ENCODE measurements at places on chromosomes 5 and 9.

GRCh38 chr5:1019001-1019905 lies 10.7 kb downstream of the NKD2 start:
- DNase-seq, result peak; percentile 60

DNA sequence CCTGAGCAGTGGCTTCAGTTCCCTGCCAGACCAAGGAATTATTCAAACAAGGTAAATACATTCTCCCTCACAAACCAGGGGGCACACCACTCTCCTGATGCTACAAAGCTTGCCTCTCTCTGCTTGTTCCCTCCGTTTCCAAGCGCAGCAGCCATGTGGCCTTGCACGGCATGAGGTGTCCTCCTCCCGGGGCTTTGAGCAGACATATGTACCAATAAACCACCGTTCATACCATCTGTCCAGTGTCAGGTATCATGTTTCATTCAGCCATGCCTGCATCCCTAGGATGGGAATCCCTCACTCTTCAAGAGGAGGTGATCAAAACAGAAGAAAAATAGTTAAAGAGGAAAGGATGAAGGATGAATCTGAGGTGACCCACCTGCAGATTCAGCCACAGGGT lies 282.7 kb downstream of the ENC1 start:
- DNase-seq, result no peak

DNA sequence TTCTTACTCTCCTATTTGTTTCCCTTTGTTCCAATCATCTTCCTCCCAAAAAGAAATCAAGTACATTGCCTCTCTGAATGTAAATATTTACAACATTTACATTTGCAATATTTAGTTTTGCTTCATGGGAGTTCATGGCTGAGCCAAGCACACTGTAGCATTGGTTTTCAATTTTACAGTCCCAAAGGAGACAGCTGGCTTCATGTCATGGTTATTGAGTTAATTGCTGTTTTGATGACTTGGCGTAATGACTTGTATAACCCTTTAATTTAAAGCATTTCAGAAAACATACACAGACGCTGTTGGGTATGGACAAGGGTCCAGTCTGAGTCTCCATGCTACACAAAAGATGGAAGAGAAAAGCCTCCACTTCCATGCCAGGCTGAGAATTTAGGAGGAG lies 25.6 kb upstream of the VLDLR start:
- no peak for DNase-seq

- DNase-seq, result no peak
Measured at GRCh38 chr5:144028058-144028457, 142.4 kb downstream of the YIPF5 start.

GRCh38 chr5:17154211-17154996 lies 63.0 kb upstream of the BASP1 start:
- DNase-seq, result no peak

DNA sequence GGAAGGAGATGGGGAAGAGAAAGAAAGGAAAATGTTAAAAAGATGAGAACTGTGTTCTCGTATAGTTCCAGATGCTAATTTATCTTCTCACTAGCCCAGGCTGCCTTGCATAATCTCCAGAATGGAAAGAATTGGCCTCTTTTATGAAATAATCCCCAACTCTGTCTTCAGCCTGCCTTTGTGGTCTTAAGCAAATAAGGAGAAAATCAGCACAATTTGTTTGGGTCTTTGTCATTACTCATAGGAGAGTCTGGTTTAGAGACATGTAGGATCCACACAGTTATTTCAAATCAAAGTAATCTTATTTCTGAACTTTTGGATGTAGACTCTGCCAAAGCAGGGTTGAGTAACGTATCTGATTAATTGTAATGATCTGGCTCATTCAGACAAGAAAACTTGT lies 50.7 kb upstream of the CAMK4 start:
- DNase-seq, result no peak

- DNase-seq, result no peak
Measured at GRCh38 chr5:77630114-77630680, 8.3 kb downstream of the OTP start.

DNA sequence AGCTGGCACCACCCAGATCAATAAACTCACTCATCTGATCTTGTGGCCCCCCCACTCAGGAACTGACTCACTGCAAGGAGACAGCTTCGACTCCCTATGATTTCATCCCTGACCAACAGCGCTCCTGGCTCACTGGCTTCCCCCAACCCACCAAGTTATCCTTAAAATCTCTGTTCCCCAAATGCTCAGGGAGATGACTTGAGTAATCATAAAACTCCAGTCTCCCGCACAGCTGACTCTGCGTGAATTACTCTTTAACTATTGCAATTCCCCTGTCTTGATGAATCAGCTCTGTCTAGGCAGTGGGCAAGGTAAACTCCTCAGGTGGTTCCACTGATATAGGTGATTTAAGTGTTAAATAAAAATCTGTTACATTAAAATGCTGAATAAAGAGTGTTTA lies 1.9 kb upstream of the TRIM32 start:
- no peak for DNase-seq

GRCh38 chr9:78386348-78386747 lies 89.4 kb downstream of the PSAT1 start:
- no peak for DNase-seq

DNA sequence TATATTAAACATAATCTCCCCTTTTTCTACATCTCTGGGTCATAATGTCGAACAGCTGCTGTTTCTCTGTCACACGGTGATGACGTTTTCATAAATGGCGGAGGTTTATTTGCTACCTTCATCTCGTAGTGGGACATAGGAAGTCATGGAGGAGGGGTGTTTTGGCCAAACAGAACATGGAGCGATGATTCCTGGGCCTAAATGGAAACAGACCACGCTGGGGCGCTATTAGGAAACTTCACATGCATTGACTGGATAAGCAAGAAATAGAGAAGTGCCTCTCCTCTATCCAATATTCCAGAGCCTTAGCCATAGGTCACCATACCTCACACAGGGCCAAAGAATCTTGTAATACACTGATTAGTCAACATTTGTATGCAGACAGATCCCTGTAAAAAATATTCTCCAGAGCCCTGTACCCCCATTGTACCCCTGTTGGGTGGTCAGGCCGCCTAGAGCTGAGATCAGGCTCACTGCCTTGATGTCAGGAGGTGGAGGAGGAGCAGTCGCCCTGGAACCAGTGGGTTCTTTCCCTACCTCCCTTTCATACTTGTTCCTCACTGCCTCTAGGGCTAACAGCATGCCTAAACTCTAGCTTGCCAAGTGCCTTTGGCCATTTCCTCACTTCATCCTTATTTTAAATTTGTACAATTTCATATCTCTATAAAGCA lies 77.8 kb upstream of the SPIN1 start:
- DNase-seq, result no peak

DNA sequence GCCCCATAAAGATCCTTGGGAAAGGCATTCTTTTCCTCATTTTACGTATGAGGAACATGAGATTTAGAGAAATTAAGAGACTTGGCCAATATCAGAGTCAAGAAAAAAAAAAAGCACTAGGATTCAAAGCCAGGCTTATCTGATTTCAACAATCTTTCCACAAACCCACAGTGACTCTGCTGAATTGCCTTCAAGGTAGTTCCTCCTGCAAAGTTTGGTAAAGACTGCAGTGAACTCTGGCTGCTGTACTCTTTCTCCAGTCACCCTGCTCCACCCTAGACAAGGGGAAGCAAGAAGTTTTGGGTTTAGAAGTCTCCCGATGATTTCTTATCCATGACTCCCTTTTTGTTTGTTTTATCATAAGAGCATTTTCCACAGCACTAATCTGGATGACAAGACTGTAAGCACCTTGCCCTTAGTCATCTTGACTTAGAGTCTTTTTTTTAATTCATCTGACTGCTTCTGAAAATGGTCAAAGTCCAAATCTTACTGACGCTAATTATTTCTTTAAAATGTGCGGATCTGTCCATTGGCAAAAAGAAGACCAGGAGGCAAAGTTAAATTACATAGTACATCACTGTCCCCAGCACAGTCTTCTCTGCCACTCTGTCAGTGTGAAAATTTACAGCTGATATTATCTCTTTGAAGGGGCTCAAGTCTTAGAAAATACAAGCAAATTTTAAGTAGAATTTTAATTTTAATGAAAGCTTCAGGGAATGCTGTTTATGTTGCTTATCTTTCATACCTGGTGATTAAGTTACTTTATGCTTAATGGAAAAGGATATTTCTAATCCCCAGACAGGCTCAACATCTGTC lies 180.1 kb downstream of the TTLL11 start:
- DNase-seq, result no peak

DNA sequence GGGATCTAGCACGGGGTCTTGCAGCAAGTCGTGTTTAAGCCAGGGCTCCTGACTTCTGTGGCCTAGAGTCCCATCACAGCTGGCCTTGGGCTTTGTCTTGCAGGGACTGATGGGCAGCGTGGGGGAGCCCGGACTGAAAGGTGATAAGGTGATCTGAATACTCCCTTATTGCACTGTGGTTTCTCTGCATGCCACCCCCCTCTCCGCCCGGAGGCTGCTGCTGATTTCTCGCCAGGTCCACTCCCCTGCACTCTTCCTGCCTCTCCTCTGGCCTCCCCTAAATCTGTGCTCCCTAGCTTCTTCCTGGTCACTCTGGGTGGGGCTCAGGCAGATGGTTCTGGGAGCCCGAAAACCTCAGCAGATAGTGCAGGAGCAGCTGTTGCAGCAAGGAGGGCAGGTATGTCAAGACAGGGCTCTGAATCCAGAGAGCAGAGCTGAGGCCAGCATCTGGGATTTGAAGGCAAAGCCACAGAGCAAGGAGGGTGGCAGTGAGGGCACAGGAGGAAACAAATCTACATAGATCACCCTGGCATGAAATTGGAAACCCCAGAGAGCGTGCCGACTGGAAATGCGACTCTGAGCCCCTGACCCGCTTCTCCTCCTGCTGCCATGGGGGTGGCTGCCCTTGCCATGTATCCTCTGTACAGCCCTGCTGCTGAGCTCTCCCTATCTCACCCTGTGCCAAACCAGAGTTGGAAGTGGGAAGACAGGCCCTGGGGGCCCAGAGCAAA lies 76.5 kb downstream of the COL27A1 start:
- no peak for DNase-seq

DNA sequence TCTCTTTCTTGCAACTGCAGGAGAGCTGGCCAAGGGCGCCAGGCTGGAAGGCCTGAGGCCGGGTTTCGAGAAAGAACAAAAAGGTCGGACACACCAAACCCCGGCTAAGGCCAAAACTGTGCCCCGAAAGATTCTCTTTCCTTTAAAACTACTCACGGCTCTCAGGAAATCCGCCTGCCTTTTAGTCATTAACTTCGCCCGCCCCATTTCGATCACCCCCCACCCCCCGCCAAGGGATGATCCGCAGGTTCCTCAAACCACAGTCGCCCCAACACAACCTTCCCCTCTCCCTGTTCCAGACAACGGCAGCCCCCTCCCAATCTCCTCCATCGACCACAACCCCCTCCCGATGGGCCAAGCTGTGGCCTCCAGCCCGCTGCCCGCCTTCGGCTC lies 536 bp downstream of the FEM1C start:
- peak; percentile 71 for DNase-seq
